8988T (cell line): ENCODE measurements at places on chromosomes 1 and 21.

DNA sequence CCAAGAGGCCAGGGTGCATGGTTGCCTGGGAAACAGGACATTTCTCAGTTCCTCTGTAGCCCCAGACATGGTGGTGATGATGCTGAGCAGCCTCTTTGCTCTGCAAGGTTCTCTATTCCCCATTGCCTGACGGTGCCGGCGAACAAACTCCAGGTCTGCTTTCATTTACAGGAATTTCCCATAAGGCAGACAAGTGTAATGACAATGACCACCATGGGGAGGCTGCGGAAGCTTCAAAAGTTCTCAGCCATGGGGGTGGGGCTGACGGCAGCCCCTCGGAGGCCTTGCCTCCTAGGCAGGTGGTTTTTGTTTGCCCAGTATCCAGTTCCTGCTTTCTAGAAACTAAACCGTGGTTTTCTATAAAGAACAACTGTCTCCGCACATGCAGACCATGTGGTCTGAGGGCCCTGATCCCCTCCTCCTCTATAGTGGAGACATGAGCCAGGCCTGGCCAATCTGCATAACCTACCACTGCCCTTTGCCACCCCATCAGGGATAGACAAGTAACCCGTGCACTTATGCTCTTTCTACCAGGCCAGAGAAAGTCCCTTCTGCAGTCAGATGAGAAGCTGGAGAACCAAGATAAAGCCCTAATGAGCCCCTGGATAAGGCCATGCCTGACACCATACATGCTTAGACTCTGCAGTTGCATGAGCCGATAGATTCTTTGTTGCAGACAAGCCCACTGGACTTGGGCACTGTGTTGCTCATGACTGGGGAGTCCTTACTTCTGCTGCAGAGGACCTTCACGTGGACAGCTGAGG lies 54.1 kb downstream of the LDLRAD2 start:
- no peak for DNase-seq

DNA sequence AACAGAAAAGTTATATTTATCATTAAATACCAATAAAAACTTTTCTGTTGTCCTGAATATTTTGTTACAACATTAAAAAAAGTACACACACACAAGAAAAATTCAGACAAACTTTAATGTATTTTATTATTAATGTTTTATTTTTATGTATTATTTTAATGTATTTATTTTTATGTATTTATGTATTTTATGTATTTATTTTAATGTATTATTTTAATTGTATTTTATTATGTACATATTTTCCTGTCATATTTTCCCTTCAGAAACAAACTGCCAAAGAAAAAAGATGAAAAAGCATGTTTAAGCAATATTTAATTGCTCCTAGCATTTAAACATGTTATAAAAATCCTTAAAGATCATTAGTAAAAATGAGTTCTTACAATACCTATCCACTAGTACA lies 222.1 kb downstream of the RERE start:
- DNase-seq: no peak

DNA sequence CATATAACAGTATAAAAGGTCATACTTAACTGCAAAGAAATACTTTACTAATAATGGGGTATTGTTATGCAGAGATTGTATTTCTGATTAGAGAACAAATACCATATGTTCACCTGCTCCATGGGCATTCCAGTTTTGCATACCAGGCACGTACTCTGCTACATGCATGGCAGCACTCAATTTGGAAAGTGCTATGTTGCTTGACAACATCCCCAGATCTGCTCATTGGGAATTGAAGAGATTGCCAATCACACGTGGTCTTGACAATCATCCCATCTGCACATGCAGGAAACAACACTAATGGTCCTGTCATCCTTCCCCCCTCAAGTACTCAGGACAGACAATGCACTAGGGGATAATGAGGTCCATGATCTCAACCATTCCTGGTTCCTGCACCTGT lies 63.4 kb upstream of the PDE4B start:
- DNase-seq: no peak

- DNase-seq: no peak
These were observed 35.3 kb downstream of the OLFML2B start for GRCh38 chr1:161988413-161988812.

DNA sequence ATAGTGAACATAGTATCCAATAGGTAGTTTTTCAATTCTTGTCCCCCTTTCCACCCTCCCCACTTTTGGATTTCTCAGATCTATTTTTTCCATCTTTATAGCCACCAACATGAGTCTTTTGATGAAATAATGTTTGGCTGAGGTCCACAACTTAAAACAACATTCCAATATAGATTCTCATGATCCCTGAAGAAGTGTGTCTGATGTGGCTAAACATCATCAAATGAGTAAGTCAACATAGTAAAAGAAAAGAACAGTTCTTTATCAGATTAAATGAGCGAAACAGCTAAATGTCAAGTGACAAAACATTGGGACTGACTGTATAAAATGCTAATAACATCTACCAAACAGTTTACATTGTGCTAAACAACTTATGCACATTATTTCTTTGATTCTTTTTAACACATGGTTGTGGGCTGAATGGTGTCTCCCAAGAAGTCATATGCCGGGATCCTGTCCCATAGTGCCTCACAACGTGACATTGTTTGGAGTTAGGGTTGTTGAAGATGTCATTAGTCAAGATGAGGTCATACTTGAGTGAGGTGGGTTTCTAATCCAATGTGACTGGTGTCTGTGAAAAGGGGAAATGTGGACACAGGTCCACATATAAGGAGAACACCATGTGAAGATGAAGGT lies 453.6 kb downstream of the LTN1 start:
- DNase-seq: no peak

DNA sequence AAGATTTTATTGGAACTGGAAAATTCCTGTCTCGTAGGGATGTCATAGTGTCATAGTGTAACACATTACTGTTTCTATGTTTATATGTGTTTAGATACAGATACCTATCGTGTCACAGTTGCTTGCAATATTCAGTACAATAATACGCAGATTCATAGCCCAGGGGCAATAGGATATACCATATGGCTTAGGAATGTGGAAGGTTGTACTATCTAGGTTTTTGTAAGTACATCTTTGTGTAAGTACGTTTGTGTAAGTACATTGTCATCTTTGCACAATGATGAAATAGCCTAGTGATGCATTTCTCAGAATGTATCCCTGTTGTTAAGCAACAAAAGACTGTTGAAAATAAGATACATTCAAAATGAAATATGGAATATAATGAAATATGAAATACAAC lies 68.9 kb downstream of the CAMTA1 start:
- DNase-seq: no peak

- no peak for DNase-seq
These were observed 106.0 kb downstream of the PTPRU start for GRCh38 chr1:29342351-29342750.

DNA sequence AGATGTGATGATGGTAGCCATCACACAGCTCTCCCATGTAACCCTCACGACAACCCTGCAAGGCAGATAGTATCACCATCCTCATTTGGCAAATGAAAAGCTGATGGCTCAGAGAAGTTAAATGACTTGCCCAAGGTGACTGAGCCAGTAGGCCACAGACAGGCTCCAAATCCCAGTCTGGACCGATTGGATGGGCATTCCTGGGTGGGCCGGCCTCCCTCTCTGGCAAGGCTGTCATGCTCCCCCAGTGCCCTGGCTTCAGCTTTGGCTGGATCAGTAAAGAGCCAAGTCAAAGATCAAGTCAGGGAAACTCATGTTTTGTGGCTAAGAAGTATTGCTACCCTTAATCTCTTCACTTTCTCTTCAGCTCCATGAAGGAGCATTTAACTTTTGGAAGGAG lies 41.2 kb downstream of the CDCP2 start:
- DNase-seq: no peak

DNA sequence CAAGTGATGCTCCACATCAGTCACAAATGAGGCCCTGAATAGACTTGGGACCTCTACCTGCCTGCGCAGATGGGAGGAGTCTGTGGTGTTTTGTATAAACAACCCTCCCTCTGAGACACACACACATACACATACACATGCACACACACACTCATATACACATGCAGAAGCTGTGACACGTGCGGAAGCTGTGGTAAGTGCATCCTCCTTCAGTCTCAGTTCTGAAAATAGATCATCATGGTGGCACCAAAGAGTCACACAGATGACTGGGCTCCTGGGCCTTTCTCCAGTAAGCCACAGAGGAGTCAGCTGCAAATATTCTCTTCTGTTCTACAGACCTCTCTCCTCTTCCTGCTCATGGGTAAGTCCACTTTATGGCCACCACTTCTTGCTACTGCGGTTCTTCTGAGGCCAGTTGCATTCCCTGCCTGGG lies at the start of gene LY9:
Gene LY9 (plus strand): TSS at position 224 of the 433 bp plus-strand sequence. CDS start 14 bp downstream, at position 238.
- no peak for DNase-seq

DNA sequence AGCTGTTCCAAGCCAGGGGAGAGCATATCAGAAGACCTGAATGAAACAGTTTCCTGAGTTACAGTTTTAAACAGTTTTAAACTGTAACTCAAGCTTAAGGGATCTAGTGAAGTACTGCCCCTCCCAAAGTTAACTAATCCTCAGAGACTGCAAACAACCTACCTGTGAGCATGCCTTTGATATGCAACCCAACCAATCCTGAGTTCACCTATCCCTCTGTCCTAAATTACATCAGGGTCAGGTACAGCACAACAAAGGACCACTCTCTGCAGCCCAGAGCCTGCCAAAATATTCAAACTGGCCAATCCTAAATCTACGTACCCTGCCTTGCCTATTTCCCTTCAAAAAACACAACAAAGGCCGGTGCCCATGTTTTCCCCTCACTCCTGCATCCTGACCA lies 32.8 kb upstream of the RAVER2 start:
- DNase-seq: no peak

DNA sequence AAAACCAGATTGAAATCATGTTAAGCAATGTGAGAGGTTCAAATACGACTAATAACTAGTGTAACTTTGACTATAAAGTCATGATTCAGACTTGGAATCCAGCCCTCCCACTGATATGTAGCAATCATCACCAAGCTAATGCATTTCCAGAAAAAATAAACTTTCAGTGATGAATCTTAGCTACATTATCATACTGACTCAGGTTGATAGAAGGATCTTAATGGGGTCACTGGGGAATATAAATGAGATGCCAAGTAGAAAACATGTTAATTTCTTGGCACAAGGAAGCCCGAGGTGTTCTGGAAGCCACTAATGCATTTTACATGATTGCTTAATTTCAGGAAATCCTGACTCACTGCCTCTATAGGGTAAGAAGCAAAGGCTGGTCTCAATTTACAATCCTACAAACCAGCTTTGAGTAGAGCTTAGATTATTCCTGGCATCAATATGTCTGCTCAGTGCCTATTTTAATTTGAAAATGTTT lies 67.7 kb downstream of the SELENOF start:
- no peak for DNase-seq

DNA sequence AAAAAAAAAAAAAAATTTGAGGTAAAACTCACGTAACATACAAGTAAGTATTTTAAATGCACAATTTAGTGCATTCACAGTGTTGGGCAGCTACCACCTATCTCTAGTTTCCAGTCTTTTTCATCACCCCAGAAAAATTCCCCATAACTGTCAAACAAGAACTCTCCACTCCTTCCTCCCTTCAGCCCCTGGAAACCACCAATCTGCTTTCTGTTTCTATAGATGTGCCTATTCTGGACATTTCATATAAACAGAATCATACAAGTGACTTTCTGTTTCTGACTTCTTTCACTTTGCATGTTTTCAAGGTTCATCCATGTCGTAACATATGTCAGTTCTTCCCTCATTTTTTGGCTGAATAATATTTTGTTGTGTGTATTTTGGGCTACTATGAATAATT lies 24.9 kb upstream of the ETS2 start:
- DNase-seq: no peak

- no peak for DNase-seq
These were observed 20.2 kb downstream of the LDLRAP1 start for GRCh38 chr1:25563330-25564215.

GRCh38 chr1:28439320-28439719 lies 66.5 kb upstream of the RCC1 start:
- no peak for DNase-seq

GRCh38 chr1:210257698-210258529 lies 25.3 kb downstream of the SERTAD4 start:
- no peak for DNase-seq

- DNase-seq: no peak
These were observed 31.8 kb upstream of the KCNQ4 start for GRCh38 chr1:40751802-40752201.

GRCh38 chr1:152013664-152014237 lies 20.1 kb upstream of the S100A10 start:
- no peak for DNase-seq

- DNase-seq: peak; percentile 51
These were observed at the start of gene FMO5 for GRCh38 chr1:147225193-147225730. TSS of gene FMO5 (minus strand) at chr1:147225339. CDS start at chr1:147225029, 310 bp downstream.

GRCh38 chr21:33383056-33383888 lies 19.9 kb upstream of the IFNGR2 start:
- no peak for DNase-seq

DNA sequence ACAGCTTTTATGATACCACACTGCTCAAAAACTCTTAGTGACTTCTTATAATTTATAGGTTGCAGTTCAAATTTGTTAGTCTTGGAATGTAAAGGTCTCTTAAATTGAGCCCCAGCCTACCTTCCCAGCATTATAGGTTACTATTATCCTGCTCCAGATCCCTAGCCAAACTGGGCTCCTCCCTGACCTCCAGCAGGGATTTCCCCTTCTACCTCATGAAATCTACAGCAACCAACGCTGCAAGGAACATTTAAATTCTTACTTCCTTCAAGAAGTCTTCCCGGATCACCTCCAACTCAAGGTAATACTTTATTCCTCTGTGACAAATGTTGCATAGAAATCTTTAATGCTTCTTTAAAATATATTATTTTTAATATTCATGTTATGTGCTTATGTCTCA lies 255.1 kb upstream of the C1orf105 start:
- DNase-seq: no peak

DNA sequence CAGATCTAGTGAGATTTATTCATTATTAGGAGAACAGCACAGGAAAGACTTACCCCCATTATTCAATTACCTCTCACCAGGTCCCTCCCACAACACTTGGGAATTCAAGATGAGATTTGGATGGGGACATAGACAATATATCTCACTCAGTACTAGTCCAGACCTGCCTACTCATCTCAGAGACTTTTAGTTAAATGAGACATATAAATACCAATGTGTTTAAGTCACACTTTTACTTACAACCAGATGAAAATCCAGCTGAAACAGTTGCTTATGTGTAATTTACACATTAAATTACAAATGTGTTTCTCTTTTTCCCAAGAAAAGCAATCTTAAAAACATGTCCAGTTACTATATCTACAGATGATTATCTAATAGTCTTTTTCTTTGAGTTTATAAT lies 1145.6 kb downstream of the KCNT2 start:
- no peak for DNase-seq

- no peak for DNase-seq
These were observed 153.2 kb downstream of the PIK3R3 start for GRCh38 chr1:45979074-45979777.
